ENCODE measurements at places on chromosomes 7 and 10.

GRCh38 chr7:116441534-116441933, 58.0 kb upstream of the CAV2 start:
- DNase-seq = no peak

GRCh38 chr10:125961743-125962142, 65.4 kb downstream of the FANK1 start:
- no peak for DNase-seq

- no peak for DNase-seq
These were observed 133.8 kb downstream of the SEMA3A start for GRCh38 chr7:84060760-84061261.

- DNase-seq = no peak
These were observed 77.9 kb downstream of the THSD7A start for GRCh38 chr7:11754123-11754522.

All from forelimb muscle (tissue), 1 donor.